NCI-H774 (cell line): ENCODE measurements at places on chromosomes 7 and 10.

DNA sequence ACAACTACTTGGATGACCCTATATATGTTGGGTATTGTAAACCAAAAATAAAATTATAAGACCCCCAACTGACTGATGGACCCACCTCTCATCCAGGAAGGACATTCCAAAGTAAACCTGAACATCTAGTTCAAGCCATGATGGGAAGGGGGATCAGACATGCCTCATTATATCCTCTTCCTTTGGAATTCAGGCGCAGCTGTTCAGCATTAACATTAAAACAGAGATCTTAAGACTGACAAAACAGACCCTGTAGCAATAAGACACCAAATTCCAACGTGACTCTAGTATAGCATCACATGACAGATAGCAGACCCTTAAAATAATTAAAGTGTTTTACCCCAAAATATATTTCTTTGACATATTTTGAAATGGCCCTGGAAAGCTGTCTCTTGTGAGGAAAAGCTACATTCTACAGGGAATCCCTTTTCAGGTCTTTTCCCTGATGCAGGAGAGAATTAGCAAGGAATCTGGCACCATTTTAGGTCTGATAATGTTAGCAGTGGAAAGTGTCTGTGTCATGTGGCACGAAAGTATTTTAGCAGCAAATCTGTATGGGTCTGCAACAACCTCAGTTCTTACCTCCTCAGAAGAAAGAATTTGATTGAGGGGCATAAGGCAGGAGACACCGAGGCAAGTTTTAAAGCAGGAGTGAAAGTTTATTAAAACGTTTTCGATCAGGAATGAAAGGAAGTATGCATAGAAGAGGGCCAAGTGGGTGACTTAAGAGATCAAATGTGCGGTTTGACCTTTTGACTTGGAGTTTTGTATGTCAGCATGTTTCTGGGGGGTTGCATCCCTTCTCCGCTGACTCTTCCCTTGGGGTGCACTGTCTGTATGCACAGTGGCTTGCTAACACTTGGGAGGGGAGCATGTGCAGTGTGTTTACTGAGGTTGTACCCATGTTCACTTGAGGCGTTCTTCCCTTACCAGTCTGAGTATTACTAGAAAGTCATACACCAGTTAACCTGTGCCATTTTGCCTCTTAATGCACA, 236.6 kb upstream of the PPP1R3A start:
- no peak for DNase-seq

- DNase-seq = no peak
These were observed 612.1 kb upstream of the MGMT start for GRCh38 chr10:128854963-128855362.

DNA sequence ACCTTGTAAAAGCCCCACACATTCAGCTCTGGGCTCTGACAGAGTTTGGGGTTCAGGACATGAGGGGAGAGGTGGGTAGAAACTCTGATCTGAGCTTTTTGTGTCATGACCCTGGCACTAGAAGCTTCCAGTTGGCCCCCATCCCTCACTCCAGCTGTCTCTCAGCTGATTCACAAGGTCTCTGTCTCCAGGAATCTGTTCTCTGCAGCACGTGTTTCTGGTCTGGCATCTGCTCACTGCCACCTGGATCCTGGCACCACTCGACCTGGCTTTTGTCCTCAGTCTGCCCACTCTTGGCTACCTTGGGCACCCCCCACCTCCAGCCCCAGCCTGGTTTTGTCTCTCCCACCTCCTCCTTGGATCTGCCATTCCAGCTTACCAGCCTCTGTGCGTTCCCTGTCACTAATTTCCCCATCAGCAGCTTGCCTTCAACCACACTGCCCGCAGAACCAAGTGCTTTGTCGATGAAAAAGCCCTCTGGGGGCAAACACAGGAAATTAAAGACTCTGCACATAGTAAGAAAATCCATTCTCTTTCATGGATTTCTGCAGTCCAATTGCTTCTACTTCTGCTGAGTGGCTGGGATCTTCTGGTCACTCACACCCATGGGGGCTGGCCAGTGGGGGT, 18.3 kb upstream of the ADCYAP1R1 start:
- no peak for DNase-seq

DNA sequence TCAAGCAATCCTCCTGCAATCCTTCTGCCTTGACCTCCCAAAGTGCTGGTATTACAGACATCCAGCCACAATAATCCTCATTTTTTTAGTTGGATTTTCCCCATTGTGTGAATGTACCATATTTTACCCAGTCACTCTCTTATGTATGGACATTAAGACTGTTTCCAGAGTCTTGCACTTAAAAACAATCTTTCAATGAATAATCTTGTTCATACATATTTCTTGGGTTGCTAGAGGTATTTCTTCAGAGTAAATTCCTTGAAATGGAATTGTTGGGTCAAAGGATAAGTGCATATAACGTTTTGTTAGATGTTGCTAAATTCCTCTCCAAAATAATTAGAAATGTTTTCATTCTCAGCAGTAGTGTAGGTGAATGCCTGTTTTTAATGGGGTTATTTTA, 283.1 kb upstream of the KAT6B start:
- no peak for DNase-seq

- DNase-seq = no peak
These were observed 3.0 kb upstream of the PLAU start for GRCh38 chr10:73907841-73908517.

- no peak for DNase-seq
These were observed 113.3 kb downstream of the EBF3 start for GRCh38 chr10:129850790-129851189.

- no peak for DNase-seq
These were observed 1140.0 kb upstream of the AUTS2 start for GRCh38 chr7:68458010-68458908.

DNA sequence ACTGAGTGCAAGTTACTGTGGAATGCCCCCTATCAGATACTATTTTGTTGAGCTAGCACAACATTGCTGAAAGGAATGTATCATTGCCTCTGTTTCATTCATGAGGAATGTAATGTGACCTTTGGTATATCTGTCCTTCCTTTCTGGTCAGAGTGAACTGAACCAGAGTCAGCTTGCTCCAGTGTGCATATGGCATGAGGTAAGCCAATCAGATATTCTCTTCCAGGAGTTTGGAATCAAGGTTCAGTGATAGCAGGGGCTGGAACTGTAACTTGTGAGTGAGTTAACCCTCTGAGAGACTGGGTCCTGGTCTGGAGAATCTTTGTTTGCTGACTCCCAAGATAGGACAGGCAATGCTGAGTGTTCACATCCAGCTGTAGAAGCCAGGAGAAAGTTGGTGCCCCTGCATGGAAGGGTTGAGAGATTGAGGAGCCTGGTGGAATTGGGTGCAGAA, 45.3 kb upstream of the OSBPL3 start:
- no peak for DNase-seq

DNA sequence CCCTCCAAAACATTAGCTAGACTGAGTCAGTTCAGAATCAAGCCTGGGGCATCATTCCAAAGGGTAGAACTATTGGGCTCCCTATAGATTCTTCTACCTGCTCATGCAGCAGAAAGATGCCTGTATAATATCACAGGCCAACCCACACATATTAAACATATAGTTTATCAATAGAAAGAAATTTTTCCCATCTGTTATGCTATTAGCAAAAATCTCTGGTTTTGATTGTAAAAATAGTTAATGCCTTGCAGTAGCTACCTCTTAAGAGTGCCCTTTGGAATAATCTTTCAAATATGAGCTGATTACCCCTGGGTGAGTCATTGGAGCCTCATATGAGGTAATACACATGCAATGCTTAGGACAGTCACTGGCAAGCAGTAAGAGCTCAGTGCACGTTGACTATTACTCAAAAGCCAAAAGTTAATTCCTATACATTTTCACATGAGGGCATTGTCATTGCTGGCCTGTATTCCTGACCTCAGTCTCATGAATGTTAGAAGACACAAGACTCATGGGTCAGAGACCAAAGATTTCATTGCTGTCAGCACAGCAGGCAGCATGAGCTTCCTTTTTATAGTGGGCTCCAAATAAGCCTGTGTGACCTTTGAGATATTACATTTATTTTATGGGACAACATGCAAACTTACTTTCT, 180.0 kb downstream of the FGFR2 start:
- no peak for DNase-seq

DNA sequence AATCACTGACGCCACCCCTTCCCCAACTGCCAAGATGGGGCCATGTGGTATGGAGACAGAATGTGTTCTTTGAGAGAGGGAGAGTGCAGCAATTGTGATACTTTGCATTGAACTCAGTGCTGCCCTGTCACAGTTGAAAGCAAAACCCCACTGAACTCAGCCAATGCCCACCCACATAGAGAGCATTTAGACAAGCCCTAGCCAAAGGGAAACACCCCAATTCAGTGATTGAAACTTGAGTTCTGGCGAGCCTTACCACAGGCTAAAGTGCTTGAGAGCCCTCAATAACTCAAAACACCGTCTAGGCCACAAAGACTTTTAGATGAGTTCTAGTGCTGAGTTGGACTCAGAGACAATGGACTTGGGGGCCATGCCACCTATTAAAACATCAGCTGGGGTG, 751.9 kb upstream of the POT1 start:
- DNase-seq = no peak

DNA sequence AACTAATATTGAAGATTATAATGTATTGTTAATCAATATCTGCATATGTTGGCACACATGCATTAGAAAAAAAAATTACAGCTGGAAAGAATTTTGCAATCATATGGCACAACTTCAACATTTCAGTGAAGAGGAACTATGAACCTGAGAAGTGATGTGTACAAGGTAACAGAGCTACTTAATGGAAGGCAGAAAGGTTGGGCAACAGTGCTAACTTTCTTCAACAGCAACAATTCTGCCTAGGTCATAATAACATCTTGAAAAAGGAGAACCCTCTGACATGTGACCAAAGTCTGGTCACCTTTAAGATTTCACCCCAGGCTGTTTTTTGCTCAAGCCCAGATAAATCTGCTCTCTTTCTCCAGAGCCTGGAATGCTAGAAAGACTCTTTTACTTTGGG, 47.9 kb upstream of the SKAP2 start:
- no peak for DNase-seq

GRCh38 chr7:98860071-98860470, 9.7 kb downstream of the TMEM130 start:
- no peak for DNase-seq
